ENCODE measurements at places on chromosomes 6 and 20.
A peak's percentile ranks its signal among the peaks of the same experiment; 100 is the strongest.

- no peak overlapping the region for H3K27ac ChIP-seq
- H3K27me3 ChIP-seq: no peaks in the 10 kb centered on the region
- no peak overlapping the region for H3K4me3 ChIP-seq
- no peaks in the 10 kb centered on the region for H3K36me3 ChIP-seq
- DNase-seq: no peak
- H3K4me1 ChIP-seq: peaks cover 6% of the 10 kb centered on the region
Measured at GRCh38 chr6:5679691-5680090, 327.0 kb downstream of the NRN1 start.

- DNase-seq: no peak
- no peak overlapping the region for H3K4me3 ChIP-seq
- H3K27ac ChIP-seq: no peak overlapping the region
- H3K4me1 ChIP-seq: peaks cover 9% of the 10 kb centered on the region
- no peaks in the 10 kb centered on the region for H3K27me3 ChIP-seq
Measured at GRCh38 chr6:119201480-119201879, 123.0 kb upstream of the FAM184A start.

DNA sequence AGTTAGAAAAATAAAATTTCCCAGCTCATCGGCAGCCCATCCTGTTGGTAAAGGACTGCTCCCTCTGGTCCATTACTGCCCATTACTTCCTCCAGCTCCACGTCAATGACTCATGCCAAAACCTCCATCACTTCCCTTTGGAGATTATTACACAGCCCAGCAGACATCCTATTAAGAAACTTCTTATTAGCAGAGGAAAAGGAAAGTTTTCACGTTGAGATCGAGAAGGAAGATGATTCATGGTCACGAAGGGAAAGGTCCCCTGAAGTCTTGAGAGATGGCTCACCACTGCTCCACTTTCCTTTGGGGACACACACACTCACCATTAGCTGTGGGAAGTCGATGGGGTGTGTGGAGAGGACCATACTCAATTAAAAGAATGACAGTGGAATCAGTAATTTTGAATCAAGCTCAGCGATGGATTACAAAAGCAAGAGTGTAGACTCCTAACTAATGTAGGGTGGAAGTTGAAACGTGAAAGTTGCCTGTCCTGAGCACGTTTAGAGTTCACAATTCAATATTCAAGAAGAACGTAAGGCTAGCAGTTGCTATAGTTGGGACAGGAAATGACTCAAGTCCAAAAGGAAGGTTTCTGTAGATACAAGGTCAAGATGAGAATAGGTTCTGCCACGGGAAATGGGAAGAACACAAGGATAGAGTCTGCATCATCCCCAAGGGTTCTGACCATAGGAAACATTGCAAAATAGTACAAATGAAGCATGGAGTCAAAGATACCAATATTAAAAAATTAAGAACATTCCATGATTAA is 21.6 kb downstream of the SASH1 start:
- no peaks in the 10 kb centered on the region for H3K27me3 ChIP-seq
- no peak overlapping the region for H3K4me3 ChIP-seq
- H3K4me1 ChIP-seq: peaks cover 5% of the 10 kb centered on the region
- H3K27ac ChIP-seq: no peak overlapping the region
- no peak for DNase-seq

DNA sequence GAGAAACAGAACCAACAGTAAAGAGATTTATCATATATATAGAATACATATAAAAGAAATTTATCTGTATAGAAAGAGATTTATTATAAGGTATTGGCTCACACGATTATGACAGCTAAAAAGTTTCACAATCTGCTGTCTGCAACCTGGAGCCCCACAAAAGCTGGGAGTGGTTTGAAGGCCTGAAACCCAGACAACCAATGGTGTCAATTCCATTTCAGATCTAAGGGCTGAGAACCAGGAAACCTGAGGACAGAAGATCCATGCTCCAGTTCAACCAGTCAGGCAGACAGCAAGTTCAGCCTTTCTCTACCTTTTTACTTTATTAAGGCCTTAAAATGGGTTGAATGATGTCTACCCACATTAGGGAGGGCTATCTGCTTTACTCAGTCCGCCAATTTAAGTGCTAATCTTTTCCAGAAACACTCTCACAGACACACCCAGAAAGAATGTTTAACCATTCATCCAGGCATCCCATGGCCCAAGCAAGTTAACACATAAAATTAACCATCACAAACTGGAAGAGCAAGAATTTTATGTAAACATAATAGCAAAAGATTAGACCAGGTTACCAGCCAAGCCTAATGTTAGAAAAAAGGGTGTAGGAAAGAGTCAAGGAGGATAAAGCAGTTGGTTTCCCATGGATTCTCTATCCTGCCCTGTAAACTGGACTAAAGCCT is 170.9 kb downstream of the FUT9 start:
- peaks cover 17% of the 10 kb centered on the region for H3K4me1 ChIP-seq
- H3K27ac ChIP-seq: peak overlapping the region; percentile 72
- DNase-seq: no peak
- H3K4me3 ChIP-seq: no peak overlapping the region

- peaks cover 9% of the 10 kb centered on the region for H3K4me1 ChIP-seq
- H3K27ac ChIP-seq: no peak overlapping the region
- peaks cover 29% of the 10 kb centered on the region for H3K36me3 ChIP-seq
Measured at GRCh38 chr6:63649847-63650265, 14.3 kb downstream of the PHF3 start.

DNA sequence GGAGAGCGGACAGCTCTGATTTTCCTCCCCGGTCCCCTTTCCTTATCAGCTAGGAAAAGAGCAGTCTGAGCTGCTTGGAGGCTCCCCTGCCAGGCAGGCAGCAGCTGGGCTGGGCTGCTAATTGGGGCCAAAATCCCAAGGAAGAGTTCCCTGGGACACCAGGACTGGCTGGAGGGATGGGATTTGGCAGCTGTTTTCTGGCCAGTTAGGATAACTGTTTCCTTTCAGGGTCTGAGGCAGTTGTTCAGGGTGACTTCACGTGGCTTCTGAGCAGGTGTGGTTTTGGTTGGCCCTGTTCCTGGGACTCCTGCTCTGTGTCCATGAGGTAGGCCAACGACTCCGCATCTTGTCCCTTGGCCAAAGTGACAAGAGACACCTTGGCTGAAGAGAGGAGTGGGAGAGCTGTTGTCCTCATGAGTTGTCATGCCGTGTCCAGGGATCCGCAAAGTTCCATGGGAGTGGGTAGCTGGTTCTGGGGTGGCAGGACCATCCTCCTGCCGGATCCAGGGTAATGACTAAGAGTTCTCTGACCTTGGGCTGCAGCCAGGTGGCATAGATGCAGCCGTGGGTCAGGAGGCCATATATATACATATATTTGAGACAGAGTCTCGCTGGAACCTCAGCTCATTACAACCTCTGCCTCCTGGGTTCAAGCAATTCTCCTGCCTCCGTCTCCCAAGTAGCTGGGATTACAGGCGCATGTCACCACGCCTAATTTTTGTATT is 21.2 kb downstream of the MRPS18A start:
- no peaks in the 10 kb centered on the region for H3K27me3 ChIP-seq
- no peak overlapping the region for H3K27ac ChIP-seq
- H3K36me3 ChIP-seq: peaks cover 4% of the 10 kb centered on the region
- H3K4me3 ChIP-seq: no peak overlapping the region

GRCh38 chr6:150764334-150765066 is 101.0 kb upstream of the MTHFD1L start:
- H3K27me3 ChIP-seq: no peaks in the 10 kb centered on the region
- peaks cover 5% of the 10 kb centered on the region for H3K36me3 ChIP-seq
- DNase-seq: no peak
- H3K4me1 ChIP-seq: peaks cover 61% of the 10 kb centered on the region
- H3K4me3 ChIP-seq: no peak overlapping the region
- H3K27ac ChIP-seq: peak overlapping the region; percentile 37

DNA sequence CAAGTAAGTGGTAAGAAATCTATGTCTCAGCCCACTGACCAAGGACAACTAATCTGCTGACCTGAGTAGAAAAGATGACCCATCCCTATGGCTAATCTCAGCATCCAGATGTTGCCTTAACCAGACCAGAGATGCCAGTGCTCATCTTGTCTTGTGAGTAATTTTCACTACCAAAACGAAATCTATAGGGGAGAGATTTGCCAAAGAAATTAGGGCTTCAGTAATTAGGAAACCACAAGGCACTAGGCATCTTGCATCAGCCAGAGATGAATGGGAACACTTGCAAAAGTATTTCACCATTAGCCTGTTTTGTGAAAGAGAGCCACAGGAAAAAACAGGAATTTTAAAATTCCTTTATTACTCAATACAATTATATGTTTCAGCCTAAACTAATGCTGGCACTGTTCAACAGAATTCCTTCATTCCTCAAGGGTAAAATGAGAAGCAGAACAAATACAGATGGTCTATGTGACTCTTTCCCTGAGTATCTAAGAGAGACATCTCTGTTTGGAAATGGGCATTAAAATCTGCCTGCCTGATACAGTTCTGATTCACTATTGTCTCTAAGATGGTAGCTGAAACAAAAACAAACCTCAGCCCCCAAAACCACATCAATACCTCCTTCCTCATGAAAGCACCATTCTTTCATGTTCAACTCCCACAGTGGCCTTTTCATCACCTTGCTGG is 87.8 kb downstream of the GMDS start:
- H3K4me3 ChIP-seq: no peak overlapping the region
- H3K27me3 ChIP-seq: peaks cover 5% of the 10 kb centered on the region
- H3K27ac ChIP-seq: no peak overlapping the region
- peaks cover 20% of the 10 kb centered on the region for H3K4me1 ChIP-seq

DNA sequence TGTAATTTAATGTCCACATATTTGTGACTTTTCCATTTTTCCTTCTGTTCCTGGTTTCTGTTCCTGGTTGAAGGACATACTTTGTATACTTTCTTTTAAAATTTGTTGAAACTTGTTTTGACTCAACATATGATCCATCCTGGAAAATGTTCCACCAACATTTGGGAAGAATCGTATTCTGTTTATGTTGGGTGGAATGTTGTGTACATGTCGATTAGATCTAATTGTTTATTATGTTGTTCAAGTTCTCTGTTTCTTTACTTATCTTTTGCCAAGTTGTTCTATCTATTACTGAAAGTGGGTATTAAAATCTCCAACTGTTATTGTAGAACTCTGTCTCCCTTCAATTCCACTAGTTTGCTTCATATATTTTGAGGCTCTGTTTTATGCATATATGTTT is 27.7 kb upstream of the DUSP22 start:
- no peaks in the 10 kb centered on the region for H3K4me1 ChIP-seq
- DNase-seq: no peak
- peaks cover 51% of the 10 kb centered on the region for H3K27me3 ChIP-seq
- H3K4me3 ChIP-seq: no peak overlapping the region
- no peak overlapping the region for H3K27ac ChIP-seq

- H3K27ac ChIP-seq: peak overlapping the region; percentile 95
- peak overlapping the region; percentile 39 for H3K4me3 ChIP-seq
- H3K36me3 ChIP-seq: no peaks in the 10 kb centered on the region
- peaks cover 41% of the 10 kb centered on the region for H3K4me1 ChIP-seq
Measured at GRCh38 chr20:53750827-53751619, 157.4 kb upstream of the ZNF217 start.

DNA sequence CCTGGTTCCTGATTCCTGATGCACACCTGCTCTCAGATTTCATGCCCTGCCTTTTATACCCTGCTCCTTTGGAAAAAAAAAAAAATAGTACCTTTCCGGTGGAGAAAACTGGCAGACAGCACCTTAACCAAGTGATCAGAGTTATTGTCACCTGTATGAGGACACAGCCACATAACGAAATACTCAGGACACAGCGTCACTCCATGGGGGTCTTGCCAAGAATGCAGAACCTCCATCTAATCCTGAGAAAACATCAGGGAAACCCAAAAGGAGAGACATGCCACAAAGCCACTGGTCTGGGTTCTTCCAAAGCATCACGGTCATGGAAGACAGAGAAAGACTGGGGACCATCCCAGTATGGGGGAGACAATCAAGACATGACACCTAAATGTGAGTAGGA is 29.1 kb downstream of the BFSP1 start:
- H3K4me1 ChIP-seq: peaks cover 10% of the 10 kb centered on the region
- H3K4me3 ChIP-seq: no peak overlapping the region
- no peak overlapping the region for H3K27ac ChIP-seq
- H3K27me3 ChIP-seq: no peaks in the 10 kb centered on the region
- no peak for DNase-seq

DNA sequence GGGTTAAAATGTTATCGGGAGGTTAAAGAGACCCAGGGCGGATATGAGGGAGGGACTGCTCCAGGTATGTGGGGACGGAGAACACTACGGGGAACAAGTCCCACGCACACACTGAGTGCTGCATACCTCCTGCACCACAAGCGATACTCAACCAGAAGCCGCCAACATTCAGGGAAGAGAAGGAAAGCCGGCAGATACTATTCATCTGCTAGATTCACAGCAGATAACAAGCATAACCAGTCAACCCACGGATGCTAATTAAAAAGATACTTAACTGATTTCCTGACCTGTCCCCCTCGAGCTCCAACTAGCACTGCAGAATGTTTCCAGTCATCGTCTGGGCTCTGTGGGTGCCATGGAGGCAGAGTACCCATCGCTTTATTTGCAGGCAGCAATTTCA is 45.1 kb upstream of the RPS6KA2 start:
- peaks cover 19% of the 10 kb centered on the region for H3K27me3 ChIP-seq
- H3K36me3 ChIP-seq: no peaks in the 10 kb centered on the region
- H3K4me3 ChIP-seq: no peak overlapping the region

DNA sequence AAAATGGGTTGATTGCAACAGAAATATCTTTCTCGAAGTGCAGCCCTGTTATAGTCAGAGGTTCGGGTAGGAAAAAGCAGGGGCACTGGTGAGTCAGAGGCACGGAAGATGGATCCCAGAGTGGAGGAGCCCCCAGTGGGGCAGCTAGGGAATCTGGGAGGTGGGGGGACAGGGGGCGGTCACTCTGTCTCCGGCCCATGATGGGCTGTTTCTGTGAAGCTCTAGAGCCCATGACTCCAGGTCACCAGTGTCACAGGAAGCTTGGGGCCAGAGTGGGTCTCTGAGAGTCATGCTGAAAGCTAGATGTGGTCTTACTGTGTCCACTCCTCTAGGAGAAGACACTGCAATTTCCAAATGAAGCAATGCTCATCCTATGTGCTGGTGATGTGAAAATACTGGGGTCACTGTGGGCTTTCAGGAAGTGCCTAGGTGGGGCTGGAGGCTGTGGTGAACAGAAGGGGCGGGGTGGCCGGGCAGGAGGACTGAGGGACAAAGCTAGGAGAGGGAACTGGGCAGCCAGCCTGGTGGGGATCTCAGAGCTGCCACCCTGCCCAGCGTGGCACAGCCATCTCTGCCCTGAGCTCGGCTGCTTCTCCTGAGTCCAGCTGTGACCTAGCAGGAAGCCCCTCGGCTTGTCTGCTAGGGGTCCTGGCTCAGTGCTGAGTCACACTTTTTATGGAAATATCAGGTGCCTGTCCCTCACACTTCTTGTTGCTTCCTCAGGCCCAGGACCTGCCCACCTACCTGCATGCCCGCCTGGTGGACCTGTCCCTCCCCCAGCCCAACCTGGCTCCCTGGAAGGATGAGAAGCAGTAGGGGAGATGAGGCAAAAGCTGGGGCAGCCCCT is 54.2 kb downstream of the IRF4 start:
- H3K36me3 ChIP-seq: no peaks in the 10 kb centered on the region
- peaks cover 30% of the 10 kb centered on the region for H3K27me3 ChIP-seq
- no peak overlapping the region for H3K27ac ChIP-seq

DNA sequence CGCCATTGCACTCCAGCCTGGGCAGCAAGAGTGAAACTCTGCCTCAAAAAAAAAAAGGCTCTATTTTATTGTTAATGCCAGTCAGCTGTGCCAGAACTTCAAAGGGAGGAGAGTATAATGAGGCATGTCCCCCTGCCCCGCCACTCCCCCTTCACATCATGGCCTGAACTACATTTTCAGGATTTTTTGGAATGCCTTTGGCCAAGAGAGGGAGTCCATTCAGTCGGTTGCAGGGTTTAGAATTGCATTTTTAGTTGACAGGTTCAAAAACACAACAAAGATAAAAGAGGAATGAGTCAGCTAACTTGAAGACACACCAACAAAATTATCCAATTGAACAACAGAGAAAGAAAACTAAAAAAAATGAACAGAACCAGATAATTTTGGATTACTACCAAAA is 59.1 kb downstream of the CEP43 start:
- H3K36me3 ChIP-seq: no peaks in the 10 kb centered on the region
- H3K4me3 ChIP-seq: no peak overlapping the region
- DNase-seq: no peak
- no peaks in the 10 kb centered on the region for H3K27me3 ChIP-seq
- H3K4me1 ChIP-seq: peaks cover 3% of the 10 kb centered on the region

All from mesothelial cell of epicardium (in vitro differentiated cells).